Lung (tissue), 17 donors: ENCODE measurements at places on chromosomes 3 and 15.

DNA sequence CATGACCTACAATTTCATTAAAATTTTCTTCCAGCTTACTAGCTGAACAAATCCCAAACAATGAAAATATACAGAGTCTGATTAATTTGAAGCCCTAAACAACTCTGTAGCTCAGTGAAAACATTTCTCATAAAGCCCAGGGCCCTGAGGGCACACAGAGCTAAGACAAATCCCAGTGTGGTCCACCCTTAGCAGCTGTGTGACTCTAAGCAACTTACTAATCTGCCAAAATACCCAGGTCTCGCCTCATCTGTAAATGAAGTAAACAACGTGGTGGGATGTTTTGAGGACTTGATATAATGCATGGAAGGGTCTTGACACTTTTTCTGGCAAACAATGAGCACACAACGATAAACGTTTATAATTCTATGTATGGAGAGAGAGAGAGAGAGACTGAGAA, 158.4 kb downstream of the FHIT start:
- peak; percentile 4 for DNase-seq

DNA sequence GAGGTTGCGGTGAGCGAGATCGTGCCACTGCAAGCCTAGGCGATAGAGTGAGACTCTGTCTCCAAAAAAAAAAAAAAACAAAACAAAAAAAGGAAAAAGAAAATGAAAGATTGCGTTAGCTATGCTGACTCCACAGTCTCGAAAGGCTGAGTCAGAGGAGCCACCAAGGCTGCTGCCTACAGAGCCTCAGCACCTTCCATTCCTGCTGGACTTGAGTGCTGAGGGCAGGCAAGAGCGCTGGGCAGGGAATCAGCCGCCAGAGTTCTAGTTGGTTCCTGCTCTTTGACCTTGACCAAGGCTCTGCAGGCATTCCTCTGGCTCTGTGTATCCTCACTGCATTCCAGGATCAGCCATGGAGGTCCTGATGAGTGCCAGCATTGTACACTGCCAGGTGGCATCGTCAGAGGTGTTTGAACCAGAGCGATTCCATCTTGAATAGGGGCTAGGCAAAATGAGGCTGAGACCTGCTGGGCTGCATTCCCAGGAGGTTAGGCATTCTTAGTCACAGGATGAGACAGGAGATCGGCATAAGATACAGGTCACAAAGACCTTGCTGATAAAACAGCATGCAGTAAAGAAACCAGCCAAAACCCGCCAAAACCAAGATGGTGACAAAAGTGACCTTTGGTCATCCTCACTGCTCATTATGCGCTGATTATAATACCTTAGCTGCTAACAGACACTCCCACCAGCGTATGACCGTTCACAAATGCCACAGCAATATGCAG, 5.9 kb downstream of the MESP2 start:
- DNase-seq = no peak

- DNase-seq = no peak
Measured at GRCh38 chr15:22895465-22896190, 57.2 kb downstream of the NIPA2 start.

DNA sequence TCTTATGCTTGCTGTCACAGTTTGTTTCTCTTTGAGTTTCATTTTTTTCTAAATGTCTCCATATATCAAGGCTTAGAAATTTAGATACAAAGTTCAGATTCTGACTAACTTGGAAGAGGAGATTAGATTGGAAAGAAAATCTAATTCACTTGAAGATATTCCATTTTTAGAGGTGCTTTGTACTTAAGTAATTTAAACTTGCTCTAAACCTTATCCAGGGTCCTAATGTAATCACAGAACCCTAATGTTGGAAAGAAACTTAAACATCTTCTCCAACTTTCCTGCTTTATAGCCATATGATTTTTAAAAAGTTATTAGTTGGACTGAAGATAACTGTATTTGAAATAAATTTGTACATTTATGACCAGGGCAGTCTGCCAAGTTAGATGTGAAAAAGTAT, 81.1 kb upstream of the ARHGEF3 start:
- DNase-seq = no peak

GRCh38 chr3:193016437-193016901, 98.8 kb upstream of the MB21D2 start:
- DNase-seq = no peak
